ENCODE measurements at places on chromosomes 11 and 22.

GRCh38 chr22:37953062-37953436 lies 352 bp downstream of the C22orf23 start:
- peak; percentile 33 for DNase-seq

DNA sequence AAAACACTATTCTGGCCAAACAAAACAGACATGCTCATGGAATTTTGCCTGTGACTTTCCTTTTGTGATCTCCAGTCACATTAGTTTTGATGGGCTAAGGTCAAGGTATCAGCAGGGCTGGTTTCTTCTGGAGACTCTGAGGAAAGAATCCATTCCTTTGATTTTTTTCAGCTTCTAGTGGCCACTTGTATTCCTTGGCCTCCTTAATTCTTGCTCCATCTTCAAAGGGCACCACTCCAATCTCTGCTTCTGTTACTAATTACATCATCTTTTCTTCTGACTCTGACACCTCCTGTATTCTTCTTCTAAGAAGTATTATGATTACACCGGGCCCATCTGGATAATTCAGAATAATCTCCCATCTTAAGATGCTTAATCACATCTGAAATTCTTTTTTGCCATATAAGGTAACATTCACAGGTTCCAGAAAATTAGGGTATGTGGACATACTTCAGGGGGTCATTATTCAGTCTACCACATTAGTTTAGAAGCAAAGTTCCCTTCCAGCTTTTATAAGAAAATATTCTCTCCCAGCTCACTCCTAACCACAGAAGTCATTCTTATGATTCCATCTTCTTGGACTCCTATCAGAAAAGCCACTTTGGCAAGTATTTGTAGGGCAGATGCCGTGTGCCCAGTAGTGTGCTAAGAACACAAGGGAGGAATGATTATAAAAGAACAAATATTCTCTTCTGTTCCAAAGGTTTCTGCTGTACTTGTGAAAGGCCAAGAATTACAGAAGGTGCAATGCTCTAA lies 56.4 kb upstream of the FSHB start:
- no peak for DNase-seq

DNA sequence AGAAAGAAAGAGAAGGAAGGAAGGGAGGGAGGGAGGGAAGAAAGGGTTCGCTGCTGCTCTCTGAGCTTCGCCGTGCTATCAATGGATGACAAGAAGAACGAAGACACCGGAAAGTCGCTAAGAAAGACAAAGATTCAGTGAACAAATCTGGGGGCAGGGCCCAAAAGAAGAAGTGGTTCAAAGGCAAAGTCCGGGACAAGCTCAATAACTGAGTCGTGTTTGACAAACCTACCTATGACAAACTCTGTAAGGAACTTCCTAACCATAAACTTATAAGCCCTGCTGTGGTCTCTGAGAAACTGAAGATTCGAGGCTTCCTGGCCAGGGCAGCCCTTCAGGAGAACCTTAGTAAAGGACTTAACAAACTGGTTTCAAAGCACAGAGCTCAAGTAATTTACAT lies 2.9 kb upstream of the TTLL1 start:
- no peak for DNase-seq

- DNase-seq, result no peak
Observed at GRCh38 chr22:17307566-17307965, 61.7 kb upstream of the CECR2 start.

DNA sequence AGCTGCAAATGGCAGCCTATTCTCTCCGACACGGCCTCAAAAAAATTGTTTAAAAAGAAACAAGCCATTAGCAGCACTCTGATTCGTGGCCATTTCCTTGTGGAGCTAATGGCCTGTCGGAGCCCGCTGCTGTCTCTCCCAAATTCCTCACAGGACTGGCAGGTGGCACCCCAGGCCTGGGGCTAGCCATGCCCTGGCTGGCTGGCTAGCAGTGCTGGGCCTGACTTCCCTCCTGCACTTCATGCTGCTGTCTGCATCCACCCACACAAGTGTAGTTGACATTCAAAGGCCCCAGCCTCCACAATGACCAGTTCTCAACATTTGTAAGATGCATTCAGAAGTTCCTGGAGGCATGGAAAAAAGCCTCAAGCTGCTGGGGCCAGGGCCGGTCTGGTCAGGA lies 61.5 kb downstream of the SMCO4 start:
- no peak for DNase-seq

GRCh38 chr11:32567154-32567553 lies 16.5 kb upstream of the EIF3M start:
- no peak for DNase-seq

GRCh38 chr11:106275151-106275550 lies 197.7 kb downstream of the AASDHPPT start:
- no peak for DNase-seq

DNA sequence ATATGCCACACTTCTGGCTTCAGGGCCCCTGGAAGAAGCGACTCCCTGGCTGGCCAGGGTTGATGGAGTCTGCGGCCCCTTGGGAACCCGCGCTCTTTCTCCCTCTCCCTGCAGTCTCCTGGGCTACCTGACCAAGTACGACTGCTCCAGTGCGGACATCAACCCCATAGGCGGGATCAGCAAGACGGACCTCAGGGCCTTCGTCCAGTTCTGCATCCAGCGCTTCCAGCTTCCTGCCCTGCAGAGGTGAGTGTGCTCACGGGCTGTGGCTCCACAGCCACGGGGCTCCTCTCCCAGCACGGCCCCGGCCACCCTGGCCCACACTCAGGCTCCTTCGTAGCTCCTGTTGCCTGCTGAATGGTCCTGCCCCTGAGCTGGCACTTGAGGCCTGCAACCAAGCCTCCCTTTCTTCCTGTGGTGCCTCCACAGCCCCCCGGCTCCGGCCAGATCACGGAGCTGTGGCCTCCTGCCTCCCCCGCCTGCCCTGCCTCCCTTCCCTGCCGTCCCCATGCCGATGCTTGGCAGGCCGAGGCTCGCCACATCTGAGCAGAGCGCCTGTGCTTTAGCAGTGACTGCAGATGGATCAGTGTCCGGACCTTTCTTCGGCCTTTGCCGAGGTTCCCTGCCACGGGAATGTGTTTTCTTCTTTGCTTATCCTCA lies 36.2 kb upstream of the KRTAP5-7 start:
- no peak for DNase-seq

GRCh38 chr11:47233989-47234668 lies 14.5 kb downstream of the ACP2 start:
- DNase-seq, result peak; percentile 90

- DNase-seq, result no peak
Observed at GRCh38 chr22:20621162-20621561, 113.8 kb downstream of the MED15 start.

DNA sequence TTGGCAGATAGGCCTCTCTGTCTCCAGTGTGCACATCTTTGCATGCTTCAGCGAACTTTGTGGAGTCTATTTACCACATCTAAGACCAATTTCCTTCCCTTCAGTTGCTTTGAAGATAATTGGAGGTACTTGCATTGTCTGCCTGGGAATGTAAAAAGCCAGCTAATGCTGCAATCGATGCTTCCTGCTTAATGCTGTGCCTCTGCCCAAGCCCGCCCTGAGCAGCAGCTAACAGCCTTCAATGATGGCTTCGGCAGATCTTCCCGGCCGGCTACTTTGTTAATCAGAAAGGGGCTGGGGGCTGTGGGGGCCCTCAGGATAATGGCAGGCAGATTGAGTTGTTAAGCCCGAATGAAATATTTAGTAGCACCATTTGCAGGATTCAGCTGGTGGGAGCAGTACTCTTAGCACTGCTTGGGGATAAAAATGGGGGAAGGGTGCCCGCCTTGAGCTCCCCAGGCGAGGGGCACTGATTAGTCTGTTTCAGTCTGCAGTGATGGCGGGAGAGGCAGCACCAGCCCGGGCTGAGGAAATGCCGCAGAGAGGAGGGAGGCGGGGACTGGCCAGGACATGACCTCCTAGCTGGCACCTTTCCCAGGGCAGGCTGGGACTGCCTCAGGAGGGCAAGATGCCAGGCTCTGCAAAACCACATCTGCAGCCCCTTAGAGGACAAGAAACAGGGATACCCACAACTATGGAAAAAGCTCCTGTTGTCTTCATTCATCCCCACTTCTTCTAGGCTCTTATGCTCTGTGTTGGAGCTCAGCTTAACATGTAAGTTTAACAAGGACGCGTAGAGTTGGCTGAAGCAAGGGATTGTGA lies 460.0 kb downstream of the BUD13 start:
- DNase-seq, result no peak

DNA sequence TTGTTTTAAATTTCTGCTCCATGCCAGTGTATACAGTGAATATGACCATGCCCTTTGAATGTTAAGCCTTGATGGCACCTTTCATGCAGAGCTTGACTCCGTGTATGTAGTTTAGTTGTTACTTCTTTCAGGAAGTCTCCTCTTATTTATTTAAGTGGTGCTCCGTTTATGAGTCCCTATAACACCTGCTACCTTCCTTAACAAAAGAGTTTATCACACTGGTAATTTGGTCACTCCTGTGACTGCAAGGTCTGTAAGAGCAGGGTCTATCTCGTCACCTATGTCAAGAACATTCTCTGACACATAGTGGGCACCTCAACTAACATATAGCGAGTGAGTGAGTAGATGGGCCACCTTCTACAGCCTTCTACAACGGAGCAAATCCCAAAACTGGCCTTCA lies 152.5 kb downstream of the CCDC34 start:
- no peak for DNase-seq

- DNase-seq, result no peak
Observed at GRCh38 chr11:60798631-60799030, 13.5 kb downstream of the MS4A10 start.

DNA sequence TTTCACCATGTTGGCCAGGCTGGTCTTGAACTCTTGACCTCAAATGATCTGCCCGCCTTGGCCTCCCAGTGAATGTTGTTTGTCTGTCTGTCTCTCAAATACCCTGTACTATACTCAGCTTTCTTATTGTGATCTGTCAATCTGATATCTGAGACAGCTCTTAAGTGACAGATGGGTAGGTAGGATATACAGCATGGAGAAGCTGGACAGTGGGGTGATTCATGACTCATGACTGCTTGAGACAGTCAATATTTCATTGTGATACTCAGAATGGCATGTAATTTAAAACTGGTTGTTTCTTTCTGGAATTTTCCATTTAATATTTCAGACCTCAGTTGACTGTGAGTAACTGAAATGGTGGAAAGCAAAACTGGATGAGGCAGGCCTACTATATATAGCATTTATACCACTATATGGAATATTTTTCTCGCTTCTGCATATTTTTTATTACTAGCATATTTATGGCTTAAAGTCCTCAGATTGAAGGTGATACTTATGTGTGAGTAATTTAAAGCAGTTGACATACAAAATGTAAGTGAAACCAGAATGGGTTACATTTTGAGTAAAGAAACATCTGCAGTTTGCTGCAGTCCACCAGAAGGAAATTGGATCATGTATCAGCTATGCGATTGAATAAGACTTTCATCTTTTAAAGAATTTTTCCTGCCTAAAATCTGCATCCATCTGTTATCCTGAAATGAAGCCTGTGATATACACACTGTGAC lies 22.3 kb downstream of the ARHGAP42 start:
- DNase-seq, result no peak

GRCh38 chr22:43042101-43042780 lies 27.3 kb upstream of the PACSIN2 start:
- no peak for DNase-seq

- DNase-seq, result no peak
Observed at GRCh38 chr11:47445840-47446239, 3.1 kb downstream of the RAPSN start.

- no peak for DNase-seq
Observed at GRCh38 chr11:43737201-43737590, 56.7 kb downstream of the HSD17B12 start.

GRCh38 chr11:71211631-71212030 lies 40.7 kb downstream of the SHANK2 start:
- no peak for DNase-seq

DNA sequence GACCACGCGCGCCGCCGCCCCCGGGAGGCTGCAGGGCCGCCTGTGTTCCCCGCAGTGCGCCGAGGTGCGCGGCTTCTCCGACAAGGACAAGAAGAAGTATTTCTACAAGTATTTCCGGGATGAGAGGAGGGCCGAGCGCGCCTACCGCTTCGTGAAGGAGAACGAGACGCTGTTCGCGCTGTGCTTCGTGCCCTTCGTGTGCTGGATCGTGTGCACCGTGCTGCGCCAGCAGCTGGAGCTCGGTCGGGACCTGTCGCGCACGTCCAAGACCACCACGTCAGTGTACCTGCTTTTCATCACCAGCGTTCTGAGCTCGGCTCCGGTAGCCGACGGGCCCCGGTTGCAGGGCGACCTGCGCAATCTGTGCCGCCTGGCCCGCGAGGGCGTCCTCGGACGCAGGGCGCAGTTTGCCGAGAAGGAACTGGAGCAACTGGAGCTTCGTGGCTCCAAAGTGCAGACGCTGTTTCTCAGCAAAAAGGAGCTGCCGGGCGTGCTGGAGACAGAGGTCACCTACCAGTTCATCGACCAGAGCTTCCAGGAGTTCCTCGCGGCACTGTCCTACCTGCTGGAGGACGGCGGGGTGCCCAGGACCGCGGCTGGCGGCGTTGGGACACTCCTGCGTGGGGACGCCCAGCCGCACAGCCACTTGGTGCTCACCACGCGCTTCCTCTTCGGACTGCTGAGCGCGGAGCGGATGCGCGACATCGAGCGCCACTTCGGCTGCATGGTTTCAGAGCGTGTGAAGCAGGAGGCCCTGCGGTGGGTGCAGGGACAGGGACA lies 2.7 kb downstream of the NLRP6 start:
- DNase-seq, result no peak

All from HFFc6 (cell line).